Lung (tissue), 17 donors: ENCODE measurements at places on chromosomes 4 and X. TPM values are rescaled to one million over a fixed set of nuclear protein-coding genes. Genes with fewer than 3 reads are reported as not detected.

GRCh38 chr4:1309261-1310010 is 19.7 kb downstream of the MAEA start:
- DNase-seq, result peak; percentile 98

GRCh38 chrX:39360101-39360500 is 558.8 kb downstream of the MID1IP1 start:
- peak; percentile 72 for DNase-seq

- no peak for DNase-seq
Measured at GRCh38 chr4:77493829-77494551, 111.6 kb upstream of the CXCL13 start.

- no peak for DNase-seq
Measured at GRCh38 chrX:78957768-78958130, 12.6 kb downstream of the P2RY10 start.

- no peak for DNase-seq
Measured at GRCh38 chr4:156374894-156375293, 421.2 kb upstream of the CTSO start.

- no peak for DNase-seq
Measured at GRCh38 chrX:40054793-40055192, 43.0 kb downstream of the BCOR start.

DNA sequence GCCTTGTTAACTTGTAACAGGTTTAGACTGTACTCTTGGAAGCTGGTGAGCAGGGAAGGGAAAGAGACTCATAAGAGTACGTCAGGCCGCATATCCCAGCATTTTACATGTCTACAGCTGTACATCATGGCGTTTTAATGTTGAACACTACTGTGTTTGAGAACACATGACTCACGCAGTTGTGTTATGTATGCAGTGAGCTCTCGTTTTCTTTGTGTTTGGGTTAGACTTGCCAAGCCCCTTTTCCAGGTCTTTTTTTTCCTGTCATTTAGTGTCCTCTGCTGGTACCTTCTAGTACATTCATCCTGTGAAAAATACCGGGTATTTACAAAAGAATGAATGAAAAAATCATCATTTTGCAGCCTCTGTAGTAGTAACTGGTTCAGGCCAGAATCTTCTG is 35.3 kb downstream of the SMS start:
- DNase-seq, result peak; percentile 65

- DNase-seq, result no peak
Measured at GRCh38 chr4:10741961-10742699, 57.6 kb upstream of the CLNK start.

DNA sequence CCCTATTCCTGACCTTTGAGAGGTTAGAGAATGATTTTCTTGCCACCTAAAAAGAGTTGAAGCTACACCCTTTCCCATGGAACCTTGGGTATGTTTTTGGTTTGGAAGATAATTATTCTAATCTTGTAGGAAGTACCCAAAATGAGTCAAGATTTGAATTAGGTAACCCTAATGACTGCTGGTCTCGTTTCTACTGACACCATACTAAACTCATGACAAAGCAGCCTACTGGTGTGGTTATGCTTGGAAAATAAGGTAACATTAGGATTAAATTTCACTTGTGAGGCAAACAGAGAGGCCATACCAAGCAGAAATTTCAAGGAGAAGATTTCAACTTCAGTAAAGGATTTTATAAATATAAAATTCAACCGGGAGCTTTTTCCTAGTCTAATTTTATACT is 107.9 kb downstream of the FBXW7 start:
- DNase-seq, result no peak

GRCh38 chr4:165454426-165454825 is 75.6 kb downstream of the CPE start:
- DNase-seq, result no peak

DNA sequence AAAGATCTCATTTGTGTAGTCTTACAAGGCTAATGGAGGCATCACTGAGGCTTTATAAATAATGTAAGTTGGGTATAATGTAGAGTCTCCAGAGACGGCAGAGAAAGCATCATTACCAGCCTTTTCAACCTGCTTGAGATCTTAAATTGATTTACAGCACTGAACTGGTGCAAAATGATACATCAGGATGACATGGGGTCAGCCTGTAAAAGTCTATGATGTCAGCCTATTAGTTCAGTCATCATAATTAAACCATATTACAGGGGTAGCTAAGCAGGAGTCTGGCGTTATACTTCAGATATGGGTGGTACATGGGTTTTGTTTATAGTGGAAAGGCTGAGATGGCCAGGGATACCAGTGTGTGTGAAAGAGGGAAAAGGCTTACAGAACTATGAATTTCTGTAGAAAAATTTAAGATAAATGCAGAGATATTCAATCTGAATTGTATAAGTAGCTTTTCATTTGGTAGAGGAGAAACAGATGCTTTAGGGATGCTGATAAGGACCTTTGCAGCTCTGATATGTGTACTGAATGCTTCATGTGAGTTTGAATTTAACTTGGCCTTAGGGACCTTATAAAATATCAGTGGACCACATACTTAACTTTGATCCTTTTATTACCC is 2.7 kb downstream of the SMAD1 start:
- no peak for DNase-seq

DNA sequence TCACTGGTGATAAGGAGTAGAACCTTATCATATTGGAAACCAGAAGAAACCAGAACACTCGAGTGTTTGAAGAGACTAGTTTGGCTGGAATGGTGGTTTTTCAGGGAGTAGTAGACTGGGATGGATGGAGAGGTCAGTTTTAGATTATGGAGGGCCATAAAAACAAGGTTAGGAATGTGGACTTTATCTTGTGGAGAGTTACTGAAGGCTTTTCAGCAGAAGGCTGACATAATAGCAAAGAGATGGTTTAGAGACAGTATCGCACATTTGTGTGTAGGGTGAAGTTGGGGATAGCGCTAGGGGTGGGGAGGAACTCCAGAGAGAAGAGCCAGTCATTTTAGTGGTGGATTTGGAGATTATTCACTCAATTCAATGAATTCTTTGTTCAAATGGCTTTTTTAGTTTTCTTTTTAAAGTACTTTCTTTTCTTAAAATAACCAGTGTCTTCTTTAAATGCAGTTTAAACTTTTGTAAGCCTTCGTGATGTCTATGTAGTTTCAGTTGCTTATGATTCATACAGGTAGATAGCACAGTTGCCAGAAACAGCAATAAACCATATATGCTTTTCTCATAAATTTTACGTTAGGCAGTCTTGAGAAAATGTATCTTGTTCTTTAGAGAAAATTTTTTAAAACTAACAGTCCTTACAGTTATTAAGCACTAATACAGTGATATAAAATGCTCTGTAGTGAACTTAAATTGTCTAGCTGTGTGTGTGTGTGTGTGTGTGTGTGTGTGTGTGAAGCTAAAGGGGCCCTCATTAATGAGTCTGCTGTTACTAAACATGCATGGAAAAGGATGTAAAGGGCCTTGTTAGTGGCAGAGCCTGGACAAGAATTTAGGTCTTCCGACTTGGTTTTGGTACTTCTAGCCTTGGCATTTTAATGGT is 3.8 kb downstream of the ARHGAP10 start:
- no peak for DNase-seq

DNA sequence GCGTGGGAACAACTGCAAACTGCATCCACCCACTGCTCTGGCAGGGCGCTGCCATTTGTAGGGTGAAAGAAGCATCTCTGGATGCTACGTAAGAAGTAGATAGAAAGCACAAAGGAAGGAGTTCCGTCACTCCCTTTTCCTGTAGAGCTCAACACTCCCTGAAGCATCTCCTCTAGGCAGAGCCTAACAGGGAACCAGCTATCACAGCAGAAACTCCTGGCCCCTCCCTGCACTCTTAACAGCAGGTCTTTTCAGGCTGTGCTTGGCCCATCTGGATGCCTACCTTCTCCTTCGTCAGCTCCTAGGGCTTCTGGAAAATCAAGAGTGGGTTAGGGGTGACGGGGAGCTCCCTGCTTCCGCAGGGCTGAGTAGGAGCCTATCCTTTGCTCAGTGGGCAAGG is 112.9 kb upstream of the TLL1 start:
- DNase-seq, result no peak

GRCh38 chr4:15333692-15334633 is 93.9 kb upstream of the C1QTNF7 start:
- DNase-seq, result peak; percentile 74

DNA sequence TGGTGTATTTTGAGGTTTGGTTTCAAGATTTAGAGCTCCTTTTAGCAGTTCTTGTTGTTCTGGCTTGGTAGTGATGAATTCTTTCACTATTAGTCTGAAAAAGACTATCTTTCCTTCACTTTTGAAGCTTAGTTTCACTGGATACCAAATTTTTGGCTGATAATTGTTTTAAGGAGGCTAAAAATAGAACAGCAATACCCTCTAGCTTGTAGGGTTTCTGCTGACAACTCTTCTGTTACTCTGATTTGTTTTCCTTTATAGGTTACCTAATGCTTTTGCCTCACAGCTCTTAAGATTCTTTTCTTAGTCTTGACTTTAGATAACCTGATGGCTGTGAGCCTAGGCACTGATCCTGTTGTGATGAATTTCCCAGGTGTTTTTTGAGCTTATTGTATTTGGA is 33.6 kb upstream of the HEPH start:
- no peak for DNase-seq

DNA sequence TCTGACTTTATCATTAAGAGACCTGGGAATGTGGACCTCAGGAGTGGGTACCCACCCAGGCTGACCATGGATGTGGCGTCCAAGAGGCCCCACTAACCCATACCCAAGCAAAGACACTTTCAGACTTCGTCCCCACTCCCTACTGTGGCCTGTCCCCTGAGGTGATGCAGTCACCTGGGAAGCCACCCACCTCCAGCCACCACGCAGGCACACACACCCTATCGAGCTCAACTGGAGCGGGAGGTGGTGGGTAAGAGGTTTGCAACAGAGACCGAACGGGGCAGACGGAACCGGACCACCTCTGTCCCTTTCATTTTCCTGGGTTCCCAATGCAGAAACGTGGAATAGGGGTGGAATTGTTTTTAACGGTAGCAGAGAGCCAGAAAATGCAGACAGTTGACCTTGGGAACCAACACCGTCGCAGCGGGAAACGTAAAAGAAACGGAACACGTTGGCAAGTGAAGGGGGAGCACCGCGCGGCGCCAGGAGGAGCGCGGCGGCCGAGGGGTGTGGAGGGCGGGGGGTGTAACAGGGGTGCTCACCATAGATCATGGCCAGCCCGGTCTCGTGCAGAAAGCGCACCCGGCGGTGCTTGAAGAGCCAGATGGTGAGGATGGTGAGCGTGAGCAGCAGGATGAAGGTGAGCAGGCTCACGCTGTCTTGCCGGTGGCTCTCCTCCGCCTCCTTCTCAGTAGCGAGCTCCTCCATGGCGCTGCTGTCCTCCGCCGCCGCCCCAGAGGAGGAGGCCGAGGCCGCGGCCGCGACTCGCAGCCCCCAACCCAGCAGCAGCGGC is 559 bp downstream of the SLC9A7 start:
- DNase-seq, result no peak

DNA sequence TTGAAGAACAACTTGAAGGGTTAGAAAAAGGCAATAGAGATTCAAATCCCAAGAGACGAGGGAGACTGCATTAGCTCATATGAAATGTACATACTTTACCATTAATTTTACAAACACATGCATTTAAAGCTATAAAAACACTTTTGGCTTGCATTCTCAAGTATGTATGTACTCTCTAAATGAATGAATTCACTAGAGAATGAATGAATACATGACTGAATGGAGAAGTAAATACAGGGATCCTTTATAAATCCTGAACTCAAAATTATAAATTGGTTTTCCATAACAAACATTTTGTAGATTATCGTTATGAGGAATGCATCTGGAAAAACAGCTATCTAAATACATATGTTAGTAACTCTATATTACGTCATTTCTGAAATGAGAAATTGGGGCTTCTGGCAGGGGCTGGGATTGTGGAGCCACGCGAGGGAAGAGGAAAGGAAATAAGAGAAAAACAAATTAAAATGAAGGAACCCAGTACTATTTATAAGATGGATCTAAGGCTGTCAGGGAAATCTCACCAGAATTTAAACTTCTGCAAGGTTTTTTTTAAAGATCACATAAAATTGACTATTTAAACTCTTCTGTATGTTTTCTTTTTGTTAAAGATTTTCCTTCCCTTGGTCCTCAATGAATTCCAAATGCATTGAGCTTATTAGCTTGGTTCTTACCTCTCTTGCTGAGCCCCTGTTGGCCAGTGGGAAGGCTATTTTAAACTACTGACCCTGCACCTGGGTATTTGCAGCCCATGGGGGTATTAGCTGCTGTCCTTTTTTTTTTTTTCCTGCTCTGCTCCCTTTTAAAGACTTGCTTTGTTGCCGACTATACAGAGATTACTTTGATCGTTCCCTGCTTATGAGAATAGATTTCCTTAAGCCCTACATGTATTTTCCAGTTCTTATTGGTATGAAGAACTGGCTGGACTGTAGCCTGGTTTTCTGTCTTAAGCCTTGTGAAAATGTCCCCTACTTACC is 207.8 kb downstream of the ADGRL3 start:
- peak; percentile 42 for DNase-seq

GRCh38 chr4:97305351-97305750 is 837.9 kb downstream of the STPG2 start:
- DNase-seq, result no peak

DNA sequence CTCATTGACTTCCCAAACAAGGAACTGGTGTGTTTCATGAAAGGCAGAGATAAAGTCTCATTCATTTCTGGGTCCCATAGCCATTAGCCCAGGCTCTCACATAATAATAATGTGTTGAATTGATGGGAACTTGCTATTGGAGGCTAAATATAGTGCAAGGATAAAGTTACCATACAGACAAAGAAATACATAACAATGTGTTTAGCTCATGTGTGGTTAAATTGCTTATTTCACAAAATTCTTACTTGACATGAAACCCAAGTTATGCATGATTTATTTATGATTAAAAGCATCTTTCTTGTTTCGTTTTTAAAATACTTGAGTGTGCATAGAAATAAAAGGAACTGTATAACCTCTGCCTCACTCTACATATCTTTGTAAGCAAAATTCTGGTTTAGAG is 37.3 kb upstream of the LPAR4 start:
- DNase-seq, result no peak

- DNase-seq, result no peak
Measured at GRCh38 chr4:121669163-121669550, 27.6 kb downstream of the ANXA5 start.

DNA sequence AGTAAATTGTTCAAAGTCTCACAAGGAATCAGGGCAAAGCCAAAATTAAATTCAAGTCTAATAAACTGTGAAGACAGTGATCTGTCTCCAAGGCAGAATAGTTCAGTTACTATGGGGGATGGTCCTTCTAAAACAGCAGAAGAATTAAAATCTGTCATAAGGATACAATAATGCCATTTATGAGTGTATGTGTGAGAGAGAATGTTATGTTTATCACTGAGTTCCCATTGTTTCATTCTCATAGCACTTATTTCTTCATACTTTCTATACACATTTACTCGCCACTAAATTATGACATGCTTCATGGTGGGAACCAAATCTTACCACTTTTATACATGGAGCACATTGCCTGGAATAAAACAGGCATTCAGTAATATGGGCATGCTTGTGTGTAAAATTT is 102.5 kb downstream of the AMMECR1 start:
- DNase-seq, result no peak

GRCh38 chr4:31291238-31291637 is 571.1 kb downstream of the PCDH7 start:
- DNase-seq, result no peak

The SPOCK3 gene
- 0.24 TPM for polyA plus RNA-seq

The CSAG3 gene
- polyA plus RNA-seq, result not detected

The BRS3 gene
- polyA plus RNA-seq, result not detected

The CRMP1 gene
- polyA plus RNA-seq, result 6.6 TPM

The SMIM10L2A gene
- 0.48 TPM for polyA plus RNA-seq

The RLIM gene
- polyA plus RNA-seq, result 10.8 TPM

The NSG1 gene
- 0.77 TPM for polyA plus RNA-seq

The PPP4R3C gene
- polyA plus RNA-seq, result not detected

The FIP1L1 gene
- polyA plus RNA-seq, result 32.4 TPM

The OPHN1 gene
- polyA plus RNA-seq, result 2.3 TPM

The CLDN22 gene
- polyA plus RNA-seq, result 0.11 TPM

The DGKK gene
- 0.01 TPM for polyA plus RNA-seq

The CETN2 gene
- polyA plus RNA-seq, result 47.7 TPM

The CT45A9 gene
- polyA plus RNA-seq, result not detected

The PPARGC1A gene
- polyA plus RNA-seq, result 1.6 TPM
